ENCODE measurements at places on chromosomes 4 and X.

DNA sequence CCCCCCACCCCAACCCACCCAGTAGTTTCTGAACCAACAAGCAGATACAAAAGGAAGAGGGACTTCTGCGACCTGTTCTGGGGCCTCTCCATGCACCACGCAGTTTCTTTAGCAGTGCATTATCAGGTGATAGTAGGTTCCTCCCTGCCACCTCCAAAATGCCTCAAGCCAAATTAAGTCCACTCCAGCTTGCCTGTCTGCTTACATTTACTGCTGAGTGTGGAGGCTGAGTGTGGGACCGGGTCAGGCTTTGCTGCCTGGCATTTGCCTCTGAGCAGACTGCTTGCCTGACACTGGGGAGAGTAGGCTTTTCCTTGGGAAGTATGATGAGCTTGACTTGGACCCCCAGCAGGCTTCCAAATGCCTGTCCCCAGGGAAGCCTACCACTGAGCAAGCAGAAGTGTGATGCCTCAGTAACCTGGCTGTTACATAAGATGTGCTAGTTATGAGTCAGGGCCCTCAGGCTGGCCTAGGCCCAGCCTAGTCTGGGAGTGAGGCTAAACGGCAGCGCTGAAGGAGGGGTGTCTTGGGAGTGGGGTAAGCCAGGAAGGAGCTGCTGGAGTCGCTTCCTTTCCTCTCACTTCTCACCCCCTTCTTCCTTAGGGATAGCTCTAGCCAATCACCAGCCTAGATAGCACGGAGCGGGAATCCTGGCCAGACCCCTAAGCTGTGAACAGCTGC is 9.0 kb downstream of the TSC22D3 start:
- no peak for DNase-seq

DNA sequence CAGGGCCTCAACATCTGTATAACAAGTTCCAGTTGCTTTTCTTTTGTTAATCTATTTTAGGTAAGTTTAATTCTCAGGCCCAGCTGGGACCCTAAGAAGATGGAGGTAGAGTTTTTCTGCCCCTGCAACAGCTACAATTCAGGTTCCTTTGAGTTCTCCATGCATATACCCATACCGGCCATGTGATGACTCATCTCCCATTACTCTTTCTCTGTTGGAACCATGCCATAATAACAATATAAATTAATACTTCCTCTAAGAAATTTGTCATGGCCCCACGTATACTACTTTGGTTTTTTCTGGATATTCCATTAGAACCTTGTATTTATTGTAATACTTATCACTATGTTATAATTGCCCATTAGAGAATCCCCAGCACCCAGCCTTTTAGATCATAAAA is 1.3 kb upstream of the INTU start:
- DNase-seq: no peak

- no peak for DNase-seq
Observed at GRCh38 chr4:1674682-1675081, 9.4 kb downstream of the FAM53A start.

GRCh38 chr4:154414796-154415195 is 76.8 kb downstream of the DCHS2 start:
- DNase-seq: no peak

DNA sequence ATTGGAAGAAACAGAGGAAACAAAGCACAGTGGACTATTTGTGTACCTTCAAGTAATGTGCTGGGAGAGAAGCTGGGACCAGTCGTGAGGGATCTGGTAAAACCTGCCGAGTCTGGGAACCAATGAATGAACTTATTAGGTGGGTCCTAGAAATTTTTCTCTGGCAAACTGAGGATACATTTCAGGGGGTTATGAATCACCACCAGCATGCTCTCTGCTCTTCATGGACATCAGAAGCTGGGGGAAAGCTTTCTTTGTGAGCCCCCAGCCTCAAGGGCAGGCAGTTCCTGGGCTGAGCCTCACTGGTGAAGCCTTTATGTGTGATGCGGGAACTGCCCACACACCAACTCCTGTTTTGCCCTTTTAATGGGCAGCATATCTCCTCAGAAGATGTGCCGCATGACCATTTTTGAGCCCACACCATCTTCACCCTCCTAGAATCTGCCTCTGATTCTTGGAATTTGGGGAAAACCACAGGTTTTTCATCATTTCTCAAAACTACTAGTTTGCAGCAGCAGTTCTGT is 95.4 kb upstream of the ENPP6 start:
- DNase-seq: no peak

DNA sequence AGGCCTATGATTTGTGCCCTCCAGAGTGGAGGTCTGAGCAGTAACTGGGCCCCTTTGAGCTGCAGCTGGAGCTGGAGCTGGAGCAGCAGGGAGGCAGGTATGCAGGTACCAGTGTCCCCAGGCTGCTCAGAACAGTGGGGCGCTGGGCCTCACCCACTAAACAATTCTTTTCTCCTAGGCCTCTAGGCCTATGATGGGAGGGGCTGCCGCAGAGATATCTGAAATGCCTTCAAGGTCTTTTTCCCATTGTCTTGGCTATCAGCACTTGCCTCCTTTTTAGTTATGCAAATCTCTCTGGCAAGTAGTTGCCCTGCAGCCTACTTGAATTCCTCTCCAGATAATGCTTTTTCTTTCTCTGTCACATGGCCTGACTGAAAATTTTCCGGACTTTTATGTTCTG is 79.7 kb upstream of the OTUD4 start:
- no peak for DNase-seq

DNA sequence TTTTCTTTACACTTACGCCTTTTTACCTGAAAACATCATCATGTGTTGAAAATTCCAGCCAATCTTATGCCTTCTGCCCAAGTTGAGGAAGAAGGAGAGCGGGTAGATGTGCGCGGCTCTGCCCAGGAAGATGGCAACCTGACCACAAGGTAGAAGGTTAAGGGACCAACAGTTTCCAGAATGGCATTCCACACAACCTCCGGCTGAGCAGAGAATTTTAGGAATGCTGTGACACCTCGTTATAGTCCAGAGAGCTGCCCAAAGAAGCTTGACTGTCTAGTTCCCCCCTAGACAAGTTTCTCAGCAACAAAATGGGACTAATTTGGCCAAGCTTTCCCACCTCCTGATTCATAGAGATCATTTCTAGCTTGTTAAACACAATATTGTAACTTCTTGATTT is 75.1 kb downstream of the CHST7 start:
- no peak for DNase-seq

DNA sequence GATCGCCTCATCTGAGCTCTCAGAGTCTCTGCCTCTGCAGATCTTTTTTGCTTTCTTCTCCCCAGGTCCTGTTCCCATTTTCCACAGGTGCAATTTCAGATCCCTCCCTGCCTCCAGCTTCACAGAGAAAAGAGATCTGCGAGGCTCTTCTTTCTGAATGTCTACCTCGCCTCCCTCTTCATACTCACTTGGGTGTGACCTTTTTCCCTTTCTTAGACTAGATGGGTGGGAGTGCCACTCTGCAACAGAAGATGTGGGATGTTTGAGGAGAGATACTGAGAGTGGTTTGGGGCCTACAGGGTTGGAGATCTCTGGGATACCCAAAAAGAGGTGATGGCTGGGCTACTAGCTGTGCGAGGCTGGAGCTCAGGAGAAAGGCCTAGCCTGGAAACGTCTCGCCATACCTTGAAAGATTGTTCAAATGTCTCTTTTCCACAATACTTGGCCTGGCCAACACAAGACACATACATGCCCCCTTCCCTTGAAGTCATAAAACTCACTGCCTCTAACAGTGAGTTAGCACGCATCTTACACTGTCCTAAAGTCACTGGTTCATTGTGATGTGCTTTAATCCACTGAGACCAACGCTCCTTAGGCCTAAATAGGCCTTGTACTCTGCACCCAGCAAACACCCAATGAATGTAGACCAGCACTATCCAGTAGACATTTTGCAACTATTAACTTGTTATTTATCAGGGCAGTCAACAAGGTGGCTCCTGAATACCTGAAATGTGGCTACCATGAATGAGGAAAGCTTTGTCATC is 33.6 kb downstream of the IRF2 start:
- no peak for DNase-seq

- DNase-seq: no peak
Observed at GRCh38 chrX:54540289-54540688, 10.3 kb downstream of the GNL3L start.

- DNase-seq: no peak
Observed at GRCh38 chrX:8832582-8833378, 31.6 kb upstream of the FAM9A start.

GRCh38 chr4:12421364-12421763 is 992.7 kb upstream of the HS3ST1 start:
- DNase-seq: no peak

DNA sequence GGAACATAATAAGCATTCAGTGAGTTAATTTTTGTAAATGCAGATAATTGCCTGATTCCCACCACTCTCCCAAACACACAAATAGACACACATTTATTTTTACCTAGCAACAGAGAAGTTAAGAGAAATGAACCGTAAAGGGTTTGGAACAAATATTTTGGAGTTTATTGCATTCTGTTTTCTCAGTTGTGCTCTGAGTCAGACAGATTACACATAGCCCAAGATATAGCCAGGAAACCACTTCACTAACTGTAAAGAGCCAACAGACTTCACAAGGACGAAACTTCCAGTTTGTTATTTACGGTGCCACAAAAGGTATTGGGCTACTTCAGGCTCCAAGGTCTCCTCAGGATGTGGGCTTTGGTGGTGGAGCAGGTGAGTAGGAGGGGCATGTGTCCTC is 217.0 kb downstream of the BMPR1B start:
- no peak for DNase-seq

GRCh38 chr4:177127658-177128057 is 182.0 kb upstream of the NEIL3 start:
- DNase-seq: no peak

DNA sequence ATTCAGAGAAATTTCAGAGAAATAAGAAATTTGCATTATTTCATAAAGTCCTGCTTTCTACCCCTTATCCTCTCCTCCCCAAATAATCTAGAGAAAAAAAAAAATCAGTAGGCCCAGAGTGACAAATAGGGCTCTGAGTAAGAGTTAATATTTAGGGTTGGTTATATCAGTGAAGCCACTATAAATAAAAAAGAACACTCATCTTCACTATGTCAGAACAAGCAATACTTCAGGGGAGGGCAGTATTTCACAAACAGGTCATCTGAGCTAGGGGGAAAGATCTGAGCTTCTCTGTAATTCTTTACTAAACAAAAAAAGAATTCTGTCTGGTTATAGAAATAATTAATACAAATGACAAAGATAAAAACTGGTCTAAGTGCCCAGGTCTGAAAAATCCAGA is 39.4 kb downstream of the PDE5A start:
- no peak for DNase-seq

- DNase-seq: no peak
Observed at GRCh38 chr4:108620933-108621905, 843 bp downstream of the RPL34 start.

- DNase-seq: no peak
Observed at GRCh38 chr4:36573441-36573840, 292.0 kb downstream of the DTHD1 start.

DNA sequence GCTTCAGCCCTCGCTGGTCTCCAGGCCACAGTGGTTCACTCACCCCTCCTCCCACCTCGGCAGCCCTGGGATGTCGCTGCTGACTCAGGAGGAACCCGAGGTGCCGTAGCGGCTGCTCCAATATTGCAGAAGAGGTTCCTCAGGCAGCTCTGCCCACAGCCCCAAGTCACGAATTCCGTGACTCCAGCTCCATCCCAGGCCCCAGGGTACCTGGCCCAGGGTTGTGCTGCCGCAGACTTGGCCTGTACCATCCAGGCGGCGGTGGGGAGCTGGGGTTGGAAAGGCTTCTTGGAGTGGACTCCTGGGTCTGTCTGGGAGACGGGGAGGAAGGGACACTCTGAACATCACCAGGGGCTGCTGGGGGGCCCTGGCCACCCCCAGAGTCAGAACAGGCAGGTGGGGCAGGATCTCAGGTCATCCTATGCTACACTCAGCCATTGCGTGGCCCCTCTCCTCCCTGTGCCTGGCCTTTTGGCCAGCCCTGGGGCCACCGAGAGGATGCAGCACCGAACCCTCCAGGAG is 728 bp upstream of the HGFAC start:
- DNase-seq: no peak

GRCh38 chr4:98210281-98210680 is 50.9 kb upstream of the RAP1GDS1 start:
- no peak for DNase-seq

- no peak for DNase-seq
Observed at GRCh38 chr4:85708468-85708867, 233.5 kb downstream of the ARHGAP24 start.

- no peak for DNase-seq
Observed at GRCh38 chrX:95290455-95290854, 1394.2 kb upstream of the DIAPH2 start.

GRCh38 chrX:18898492-18898891 is 85.4 kb downstream of the PHKA2 start:
- DNase-seq: no peak
